Small intestine (tissue), 16 donors: ENCODE measurements at places on chromosomes 5 and 9.

DNA sequence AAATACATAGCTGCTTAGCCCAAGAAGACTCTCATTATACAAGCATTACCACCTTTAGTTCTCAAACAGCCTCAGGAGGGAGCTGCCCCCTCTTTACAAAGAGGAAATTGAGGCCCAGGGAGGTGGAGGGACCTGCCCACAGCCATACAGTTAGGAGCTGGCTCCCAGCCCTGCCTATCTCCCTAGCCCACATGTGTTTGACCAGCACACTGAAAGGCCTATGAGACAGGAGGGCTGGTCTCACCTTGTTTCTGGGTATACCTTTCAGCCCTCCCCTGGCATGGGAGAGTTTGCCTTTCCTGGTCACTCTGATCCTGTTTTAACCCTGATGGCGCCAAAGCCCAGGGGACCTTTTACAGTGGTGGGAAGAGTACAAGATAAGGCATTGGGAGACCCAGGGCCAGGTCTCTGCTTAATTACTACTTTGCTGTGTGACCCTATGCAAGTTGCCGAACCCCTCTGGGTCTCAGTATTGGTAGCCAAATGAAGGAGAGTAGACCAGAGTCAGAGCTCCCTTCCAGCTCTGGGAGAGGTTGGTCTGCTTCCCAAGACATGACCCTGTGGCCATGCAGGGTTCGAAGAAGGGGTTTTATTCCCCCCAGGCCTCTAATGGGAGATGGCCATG, 60.9 kb upstream of the RPL26L1 start:
- no peak for DNase-seq

GRCh38 chr5:103174147-103174546, 54.0 kb downstream of the PPIP5K2 start:
- DNase-seq, result peak; percentile 11

GRCh38 chr9:121667214-121667613, 15.8 kb downstream of the DAB2IP start:
- DNase-seq, result peak; percentile 90

GRCh38 chr5:1239505-1240251, 14.5 kb downstream of the SLC6A18 start:
- peak; percentile 97 for DNase-seq

- no peak for DNase-seq
Measured at GRCh38 chr9:129465834-129466535, 154.9 kb downstream of the C9orf50 start.

GRCh38 chr5:9380109-9380508, 165.8 kb downstream of the SEMA5A start:
- no peak for DNase-seq
